ENCODE measurements at places on chromosomes 7 and 10.

DNA sequence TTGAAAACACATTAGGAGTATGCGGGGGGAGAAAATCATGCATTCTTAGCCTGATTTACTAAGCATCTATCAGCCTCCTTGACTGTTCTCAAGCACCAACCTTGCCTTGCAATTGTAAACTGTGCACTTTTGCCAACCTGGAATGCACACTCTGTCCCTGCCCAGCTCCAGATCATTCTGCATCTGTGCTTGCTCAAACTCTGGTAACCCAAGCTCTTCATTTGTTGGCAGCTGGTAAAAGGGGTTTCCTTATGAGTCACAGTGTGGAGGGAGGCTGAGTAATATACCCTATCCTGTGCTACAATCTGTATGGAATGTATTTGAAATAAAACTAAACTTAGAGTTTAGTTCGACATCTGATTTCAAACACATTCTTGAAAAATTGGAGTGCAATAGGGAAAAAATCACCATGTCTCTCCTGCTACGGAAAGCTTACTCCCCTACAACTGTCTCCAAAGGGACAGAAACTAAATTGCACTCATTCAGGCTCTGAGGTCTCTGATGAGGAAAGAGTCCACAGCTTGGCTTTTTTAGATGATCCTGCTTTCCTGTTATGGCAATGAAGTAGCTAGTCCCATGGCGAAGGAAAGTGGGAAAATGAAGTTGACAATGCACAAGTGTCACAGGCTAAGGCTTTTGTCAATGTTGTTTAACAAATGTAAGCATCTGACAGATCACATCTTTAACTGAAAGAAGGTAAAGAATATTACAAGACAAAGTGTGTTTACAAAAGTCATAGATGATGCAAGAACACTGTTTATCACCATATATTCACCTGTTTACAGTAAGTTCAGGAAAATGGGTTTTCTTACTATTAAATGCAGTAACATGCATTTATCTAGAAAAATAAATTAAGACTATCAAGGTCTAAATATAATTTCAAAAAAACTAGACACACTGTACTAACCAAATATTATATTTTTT is 61.9 kb downstream of the TES start:
- no peak for DNase-seq

DNA sequence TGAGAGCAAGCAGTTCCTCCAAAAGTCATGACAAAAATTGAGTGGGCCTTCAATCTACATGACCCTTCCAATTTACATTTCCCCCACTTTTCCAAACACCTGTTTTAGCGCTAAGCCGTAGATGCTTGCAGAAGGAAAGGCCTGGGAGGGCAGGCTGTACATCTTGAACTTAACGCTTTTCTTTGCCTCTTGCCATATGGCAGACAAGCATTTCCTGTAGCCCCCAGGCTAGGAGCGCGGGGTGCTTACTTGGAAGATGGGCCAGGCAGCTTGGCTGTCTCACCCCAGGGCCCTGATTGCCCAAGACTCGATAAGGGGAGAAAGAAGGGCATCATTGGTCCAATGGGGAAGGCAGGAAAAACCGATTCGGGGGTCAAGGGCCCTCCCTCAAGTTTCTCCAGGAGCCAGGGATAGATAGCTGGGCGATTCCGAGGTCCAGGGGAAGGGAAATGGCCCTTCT is 1.8 kb downstream of the HOXA10 start:
- peak; percentile 12 for DNase-seq

DNA sequence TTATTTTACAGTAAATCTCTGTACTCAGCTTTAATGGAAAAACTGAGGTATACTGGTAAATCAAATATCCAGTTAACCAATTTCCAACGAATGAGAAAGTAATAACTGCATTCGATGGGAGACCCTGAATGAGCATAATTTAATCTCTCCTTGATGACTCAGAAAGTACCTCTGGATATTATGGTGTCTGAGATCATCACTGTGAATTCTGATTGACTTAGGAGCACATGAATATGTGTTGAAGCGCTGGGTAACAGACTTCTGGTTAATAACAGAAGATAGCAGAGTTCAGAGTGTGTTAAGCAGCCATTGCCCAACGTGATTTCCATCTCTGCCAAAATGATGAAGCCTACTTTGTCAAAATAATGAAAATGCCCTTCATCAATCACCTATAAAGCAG is 116.6 kb downstream of the NRP1 start:
- no peak for DNase-seq

DNA sequence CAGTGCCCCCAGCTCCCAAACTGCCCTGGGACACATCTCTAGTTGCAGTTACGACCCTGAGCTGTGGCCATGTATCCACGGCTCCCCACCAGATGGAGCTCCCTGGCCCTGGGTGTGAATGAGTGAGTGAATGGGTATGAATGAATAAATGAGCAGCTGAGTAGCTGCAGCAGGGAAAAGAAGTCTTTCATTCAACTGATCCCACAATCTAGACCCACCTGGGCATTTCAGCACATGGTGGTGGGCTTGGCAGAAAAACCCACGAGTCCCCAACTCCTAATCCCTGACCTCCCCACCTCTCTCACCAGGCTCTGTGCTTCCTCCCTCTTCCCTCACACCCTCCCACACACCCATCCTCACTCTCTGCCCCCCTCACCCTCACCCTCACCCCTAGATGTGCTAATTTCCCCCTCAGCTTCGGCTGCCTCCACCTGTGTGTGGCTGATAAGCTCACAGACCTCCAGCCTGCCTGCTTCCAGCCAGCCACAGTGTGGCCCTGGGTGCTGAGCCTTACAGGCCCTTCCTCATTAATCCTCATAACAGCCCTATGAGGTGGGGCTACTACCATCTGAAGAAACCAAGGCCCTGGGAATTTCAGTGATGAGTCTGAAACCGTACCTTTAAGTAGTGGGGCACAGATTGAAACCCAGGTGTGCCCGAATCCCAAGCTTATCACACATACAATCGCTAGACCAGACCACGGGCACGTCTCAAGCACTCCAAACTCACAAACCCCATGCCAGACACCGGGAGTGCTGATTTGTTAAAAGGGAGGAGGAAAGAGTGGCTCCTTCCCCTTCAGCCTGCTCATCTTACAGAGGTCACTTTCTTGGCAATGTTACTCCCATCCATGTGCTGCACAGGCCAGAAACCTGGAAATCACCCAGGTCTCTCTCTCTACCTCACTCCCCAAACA is 2.2 kb upstream of the ATP6V1F start:
- DNase-seq: no peak

- DNase-seq: no peak
Measured at GRCh38 chr7:15780271-15780670, 93.8 kb upstream of the MEOX2 start.

DNA sequence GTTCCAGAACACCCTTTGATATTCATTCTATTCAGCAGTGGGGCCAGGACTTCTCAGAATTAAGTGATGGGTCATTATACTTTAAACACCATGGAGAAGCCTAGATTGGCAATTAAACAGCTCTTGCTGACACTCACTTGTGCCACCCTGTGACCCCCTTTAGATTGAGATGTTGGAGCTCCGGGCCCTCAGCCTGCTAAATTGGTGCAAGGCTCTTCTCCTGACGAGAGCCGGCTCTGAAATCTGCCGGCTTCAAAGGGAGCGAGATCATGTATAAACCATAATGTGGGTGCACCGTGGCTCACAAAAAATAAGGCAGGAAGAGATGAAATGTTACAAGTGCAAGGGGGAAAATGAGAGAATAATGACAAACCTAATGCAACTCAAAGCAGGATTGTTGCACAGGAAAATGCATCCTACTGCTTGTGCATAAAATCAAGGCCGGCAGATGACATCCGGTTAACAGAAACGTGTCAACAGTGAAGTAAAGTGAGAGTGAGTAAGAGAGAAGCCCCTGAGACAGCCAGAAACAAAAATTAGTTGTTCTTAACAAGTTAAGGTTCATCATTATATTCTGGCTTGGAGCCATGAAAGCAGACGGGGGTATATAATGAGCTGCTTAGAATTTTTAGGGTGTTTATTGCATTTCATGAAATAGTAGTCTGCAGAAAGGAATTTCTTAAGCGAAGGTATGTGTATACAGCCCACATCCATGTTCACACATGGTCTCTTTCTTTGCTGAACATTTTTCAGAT is 198.2 kb downstream of the TCF7L2 start:
- no peak for DNase-seq

DNA sequence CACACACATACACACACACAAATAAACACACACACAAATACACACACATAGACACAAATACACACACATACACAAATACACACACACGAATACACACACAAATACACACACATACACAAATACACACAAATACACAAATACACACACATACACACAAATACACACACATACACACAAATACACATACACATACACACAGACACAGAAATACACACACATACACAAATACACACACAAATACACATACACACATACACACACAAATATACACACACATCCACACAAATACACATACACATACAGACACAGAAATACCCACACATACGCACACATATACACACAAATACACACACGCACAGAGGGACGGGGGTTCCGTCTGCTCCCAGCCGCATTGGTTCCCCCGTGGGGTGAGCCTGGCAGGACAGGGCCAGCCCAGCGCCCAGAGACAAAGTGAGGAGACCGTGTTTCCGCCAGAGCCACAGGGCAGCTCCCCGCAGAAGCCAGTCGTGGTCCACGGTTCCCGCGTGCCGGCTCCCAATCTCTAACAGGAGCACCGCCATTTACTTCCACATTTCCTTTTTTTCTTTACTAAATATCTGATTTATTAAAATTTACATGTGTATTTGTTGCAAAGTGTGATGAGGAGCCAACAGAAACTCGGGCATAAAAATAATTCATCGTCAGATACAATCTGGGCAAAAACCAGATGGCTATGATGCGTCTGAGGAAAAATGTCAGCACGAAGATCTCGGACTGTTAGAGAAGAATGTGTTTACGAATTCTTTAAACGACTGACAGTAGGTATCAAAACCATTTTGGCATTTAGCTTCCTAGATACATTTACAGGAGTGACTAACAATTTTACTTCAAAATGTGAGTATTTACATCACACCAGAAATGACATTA is 3.1 kb upstream of the KNDC1 start:
- no peak for DNase-seq

GRCh38 chr7:79036356-79036755 is 417.1 kb downstream of the MAGI2 start:
- DNase-seq: no peak

- DNase-seq: no peak
Measured at GRCh38 chr7:45088821-45089340, at the start of gene NACAD. Gene NACAD (minus strand): TSS chr7:45088969. CDS start chr7:45088894, 75 bp downstream.

GRCh38 chr7:85033263-85033662 is 153.6 kb downstream of the SEMA3D start:
- DNase-seq: no peak

- no peak for DNase-seq
Measured at GRCh38 chr10:121152033-121152432, 300.9 kb downstream of the WDR11 start.

GRCh38 chr7:127949769-127950222 is 81.4 kb downstream of the LRRC4 start:
- DNase-seq: peak; percentile 16

DNA sequence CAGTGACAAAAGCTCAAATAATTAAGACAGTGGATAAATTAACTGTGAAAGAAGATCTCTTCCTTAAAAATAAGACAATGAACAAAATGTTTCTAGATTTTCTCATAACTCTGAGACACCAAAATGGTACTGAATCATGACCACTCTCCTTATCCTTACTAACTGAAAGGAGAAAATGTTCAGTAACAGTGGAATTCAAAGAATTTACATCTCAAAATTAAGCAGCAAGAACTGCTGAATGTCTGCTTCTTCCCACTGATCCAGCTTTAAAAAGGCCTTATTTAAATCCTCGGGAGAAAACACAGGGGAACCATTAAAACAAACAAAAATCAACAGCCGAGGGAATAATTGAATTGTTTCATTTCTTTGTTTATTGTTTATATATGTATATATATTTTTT is 27.3 kb upstream of the PLXDC2 start:
- no peak for DNase-seq

DNA sequence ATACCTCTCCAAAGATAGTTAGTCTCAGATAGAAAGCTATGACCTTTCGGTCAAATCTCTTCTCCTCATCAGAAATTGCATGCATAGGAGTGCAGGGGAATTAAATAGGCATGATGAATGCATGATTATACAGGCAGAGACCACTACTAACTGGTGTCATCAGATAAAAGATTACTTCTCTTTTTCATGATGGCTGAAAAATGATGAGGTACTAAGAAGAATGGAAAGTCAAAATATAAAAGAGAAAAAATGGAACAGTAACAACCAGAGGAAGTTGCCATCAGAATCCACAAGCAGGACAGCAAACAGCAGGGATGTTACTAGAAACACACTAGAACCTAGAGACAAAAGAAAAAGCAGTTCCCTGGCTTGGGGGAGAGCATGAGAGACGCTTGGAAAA is 31.6 kb downstream of the CTTNBP2 start:
- DNase-seq: no peak

- DNase-seq: no peak
Measured at GRCh38 chr7:30177965-30178364, 43.2 kb downstream of the MTURN start.

DNA sequence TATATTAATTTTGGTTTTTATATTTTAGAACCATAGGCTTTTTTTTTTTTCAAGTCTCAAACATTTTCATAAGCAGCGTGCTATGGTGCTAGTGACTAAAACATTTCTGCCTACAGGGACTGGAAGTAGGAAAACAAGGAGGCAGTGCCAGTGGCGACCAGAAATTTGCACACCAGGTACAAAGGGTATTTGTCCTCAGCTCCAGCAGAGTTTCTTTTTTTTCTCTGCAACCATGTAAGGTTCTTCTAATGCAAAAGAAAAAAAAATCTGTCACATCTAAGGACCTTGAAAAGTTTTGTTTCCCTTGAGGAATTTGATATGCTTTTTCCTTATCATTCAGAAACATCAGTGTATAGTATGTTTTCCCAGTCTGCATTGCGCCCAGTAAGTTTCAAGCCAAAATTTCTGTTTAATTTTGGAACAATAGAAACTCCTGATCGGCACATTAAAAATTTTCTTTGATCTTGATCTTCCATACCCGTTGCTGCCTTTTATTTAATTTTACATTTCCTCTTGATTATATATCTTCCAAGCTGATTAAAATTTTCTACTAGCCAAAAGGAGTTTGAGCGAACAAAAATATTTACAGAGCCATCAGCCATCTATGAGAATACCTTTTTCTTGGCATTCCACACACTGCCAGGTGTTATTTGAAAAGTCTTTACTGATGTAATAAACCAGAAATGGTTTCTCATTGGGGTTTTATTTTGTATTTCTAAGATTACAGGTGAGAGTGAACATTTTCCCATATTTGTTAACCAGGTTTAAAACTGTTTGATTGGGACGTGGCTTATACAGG is 956 bp upstream of the KLHDC10 start:
- DNase-seq: no peak

- DNase-seq: no peak
Measured at GRCh38 chr10:14656052-14656730, 118.5 kb downstream of the FAM107B start.

DNA sequence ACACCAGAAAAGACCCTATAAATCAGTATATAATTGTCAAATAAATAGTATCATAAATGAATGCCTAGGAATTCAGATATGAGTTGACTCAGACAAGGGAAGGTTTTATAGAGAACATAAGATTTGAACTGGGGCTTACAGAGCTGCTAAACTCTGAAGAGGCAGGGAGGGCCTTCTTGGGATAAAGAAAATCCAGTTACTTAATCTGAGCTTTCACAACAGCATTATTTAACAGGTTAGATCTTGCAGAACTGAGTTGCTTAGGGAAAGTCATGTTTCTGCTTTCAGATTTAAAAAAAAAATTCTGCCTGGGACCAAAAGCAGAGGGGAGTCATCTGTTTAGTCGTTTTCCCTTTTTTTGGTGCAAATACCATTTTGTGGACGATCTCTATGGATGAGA is 594.8 kb upstream of the FZD8 start:
- DNase-seq: no peak
